Activated T-cell treated with anti-CD3 and anti-CD28 coated beads, Interleukin-2, amount 50 U/mL, for 48 hours (primary cell): ENCODE measurements at places on chromosomes 7 and 10.
A peak's percentile ranks its signal among the peaks of the same experiment; 100 is the strongest.

DNA sequence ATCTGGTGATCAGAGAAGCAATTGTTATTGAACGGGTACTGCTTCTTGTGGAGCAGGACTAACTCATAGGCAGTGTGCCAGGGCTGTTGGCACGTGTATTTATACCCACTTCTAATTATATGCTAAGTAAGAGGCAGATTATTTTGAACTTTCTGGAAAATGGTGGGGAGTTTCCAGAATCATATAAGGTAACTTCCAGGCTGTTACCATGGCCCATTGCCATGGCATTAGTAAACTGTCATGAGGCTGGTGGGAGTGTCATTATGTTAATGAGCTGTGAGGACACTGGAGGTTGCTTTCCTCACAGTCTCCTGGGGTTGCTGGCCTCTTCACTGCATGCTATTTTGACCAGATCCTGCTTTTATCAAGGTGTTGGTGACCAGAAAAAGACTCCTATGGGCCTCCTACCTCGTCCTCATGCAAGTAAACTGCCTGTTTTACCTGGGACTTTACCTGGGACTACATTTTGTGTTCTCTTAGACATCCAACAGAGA is 122.6 kb downstream of the KCND2 start:
- no peak for DNase-seq

DNA sequence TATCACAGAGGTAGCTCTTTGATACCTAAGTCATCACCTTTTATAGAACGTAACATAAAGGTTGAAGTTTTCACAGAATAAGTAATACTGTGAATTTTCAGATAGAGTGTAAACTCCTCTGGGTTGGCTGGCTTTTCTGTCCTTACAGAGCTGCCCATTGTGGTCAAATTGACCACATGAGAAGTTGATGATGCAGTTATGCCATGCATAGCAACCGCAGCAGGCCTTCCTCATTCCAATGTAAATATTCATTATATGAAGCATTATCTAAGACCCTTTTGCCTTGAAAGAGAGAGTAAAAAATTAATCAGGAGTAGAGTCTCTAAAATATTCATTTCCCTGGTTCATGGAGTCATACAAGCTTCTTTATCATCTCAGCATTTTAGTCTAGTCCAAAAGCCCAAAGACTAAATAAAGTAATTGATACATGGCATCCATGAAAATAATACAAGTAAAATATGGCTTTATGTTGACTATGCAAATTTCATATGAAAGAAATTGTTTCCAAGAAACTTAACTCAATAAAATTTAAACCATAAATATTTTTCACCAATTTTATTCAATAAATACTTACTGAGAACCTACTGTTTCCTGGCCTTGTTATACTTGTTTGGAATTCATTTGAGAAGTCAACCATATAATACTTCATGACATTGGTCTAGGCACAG is 516.4 kb downstream of the PCDH15 start:
- no peak for DNase-seq

GRCh38 chr10:79239275-79239779 is 107.9 kb upstream of the PPIF start:
- DNase-seq = peak; percentile 36

- no peak for DNase-seq
Observed at GRCh38 chr7:22082553-22082885, 136.8 kb upstream of the CDCA7L start.

- DNase-seq = no peak
Observed at GRCh38 chr7:1466524-1467271, 7.4 kb upstream of the MICALL2 start.
